PC-3 (cell line): ENCODE measurements at places on chromosomes 12 and 14.

GRCh38 chr12:6215120-6215807 lies 15.1 kb downstream of the CD9 start:
- no peak for DNase-seq

DNA sequence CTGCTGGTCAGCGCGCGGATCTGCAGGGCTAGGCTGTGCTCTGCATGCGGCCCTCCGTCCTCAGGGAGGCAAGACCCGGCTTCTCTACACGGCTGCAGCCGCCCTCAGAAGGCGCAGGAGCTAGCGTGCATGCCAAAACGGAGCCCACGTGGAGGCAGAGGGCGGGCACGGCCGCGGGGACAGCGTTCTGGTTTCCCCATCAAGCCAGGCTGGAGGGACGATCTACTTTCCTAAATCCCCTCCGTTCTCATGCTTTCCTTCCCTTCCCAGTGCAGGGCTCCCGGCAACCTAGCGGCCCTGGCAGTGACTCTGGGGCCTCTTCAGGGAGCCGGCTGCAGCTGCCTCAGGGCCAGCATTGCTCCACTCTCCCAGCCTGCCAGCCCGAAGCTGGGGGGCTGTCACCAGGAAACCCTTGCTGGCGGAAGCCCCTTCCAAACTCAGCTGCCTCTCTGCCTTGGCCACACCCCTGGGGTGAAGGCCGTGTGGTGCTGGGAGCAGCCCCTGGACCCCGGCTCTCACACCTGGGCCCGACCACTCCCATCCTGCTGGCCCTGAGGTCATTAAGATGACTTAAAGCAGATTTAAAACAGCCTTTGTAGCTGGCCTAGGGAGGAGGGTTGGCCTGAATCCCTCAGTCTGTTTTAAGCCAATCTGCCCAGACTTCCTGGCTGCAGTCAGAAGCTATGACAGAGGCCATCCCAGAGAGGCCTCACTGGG lies 9.2 kb upstream of the GOLGA3 start:
- DNase-seq = no peak

DNA sequence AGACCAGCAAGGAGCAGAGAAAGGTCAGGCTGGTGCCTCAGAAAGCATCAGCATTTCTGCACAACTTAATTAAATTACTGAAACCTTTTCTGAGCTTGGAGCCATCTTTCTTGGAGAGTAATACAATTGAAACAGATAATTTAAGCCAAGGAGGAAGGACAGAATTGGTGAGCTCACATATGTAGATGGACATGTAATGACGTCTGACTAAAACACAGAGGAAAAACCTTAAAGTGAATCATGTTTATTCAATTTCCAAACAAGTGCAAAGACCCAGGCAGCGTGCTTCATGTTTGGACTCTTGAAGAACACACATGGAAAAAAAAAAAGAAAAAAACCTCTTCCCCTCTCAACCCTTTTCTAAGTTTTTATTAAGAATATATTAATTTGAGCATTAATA lies 19.0 kb downstream of the SUSD6 start:
- no peak for DNase-seq

DNA sequence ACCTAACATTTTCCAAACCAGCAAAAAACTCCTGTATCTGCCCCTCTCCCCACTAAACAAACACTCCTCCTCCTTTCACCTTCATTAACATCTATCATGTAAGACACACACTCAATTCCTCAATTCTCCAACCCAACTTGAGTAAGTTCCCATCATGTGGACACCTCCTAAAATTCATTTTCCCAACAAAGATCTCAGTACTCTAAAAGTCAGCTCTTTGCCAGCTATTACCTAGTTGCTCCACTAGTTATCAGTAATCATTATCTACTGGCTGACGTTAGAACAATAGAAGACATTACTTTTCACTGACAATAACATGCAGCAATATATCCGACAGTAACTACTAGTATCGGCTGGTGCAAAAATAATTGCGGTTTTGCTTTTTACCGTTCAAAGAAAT lies 42.1 kb downstream of the HNRNPC start:
- DNase-seq = no peak

- peak; percentile 33 for DNase-seq
These were observed 59.1 kb upstream of the SLC6A13 start for GRCh38 chr12:321606-322326.

DNA sequence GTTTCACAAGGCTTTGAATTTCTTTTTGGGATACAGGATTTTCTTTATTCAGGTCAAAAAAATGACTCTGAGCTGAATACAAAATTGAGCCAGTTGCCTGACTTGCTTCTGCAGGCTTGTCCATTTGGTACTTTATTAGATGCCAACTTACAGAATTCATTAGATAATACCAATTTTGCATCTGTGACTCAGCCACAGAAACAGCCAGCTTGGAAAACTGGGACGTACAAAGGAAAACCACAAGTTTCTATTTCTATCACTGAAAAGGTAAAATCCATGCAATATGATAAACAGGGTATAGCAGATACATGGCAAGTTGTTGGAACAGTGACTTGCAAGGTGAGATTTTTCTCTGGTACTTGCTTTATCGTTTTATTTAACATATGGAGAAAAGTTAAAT lies 5.8 kb downstream of the AP5M1 start:
- DNase-seq = no peak

GRCh38 chr12:52069327-52070184 lies at the start of gene ATG101:
TSS of gene ATG101 (plus strand) at chr12:52069978. CDS start at chr12:52073651, 3,673 bp downstream.
- DNase-seq = peak; percentile 95

DNA sequence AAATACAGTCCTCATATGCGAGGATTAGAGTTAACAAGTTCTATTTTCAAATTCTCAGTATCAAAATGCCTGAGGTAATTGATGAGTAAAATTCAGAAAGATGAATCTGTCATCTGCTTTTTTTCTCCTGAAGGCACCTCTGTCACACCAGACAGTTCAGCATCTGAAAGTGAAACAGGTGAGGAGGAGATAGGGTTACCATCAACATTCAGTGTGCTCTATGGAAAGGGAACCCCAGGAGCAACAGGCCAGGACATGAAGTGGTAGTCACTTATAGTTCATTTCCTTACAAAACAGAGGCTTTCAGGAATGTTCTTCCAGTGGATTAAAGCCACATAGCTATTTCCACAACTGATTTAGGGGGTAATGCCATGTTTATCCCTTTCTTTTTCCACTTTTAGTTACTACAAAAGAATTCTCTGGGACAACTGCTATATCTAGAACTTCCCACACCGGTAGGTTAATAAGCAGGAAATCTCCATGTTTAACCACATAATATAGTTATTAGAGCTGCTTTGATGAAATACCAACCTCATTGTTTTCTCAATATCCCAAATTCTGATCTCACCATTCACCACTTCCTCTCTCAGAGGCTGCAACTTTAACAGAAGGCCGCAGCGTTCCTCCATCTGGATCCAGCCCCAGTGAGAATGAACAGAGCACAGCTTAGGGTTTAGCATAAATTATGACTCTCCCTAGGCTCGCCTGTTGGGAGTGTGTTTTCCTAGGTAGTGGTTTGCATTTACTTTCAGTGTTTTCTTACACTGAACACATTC lies 177.0 kb upstream of the CNTN1 start:
- no peak for DNase-seq

GRCh38 chr14:99029916-99030305 lies 242.1 kb downstream of the BCL11B start:
- no peak for DNase-seq

- peak; percentile 56 for DNase-seq
These were observed 16.6 kb upstream of the RND1 start for GRCh38 chr12:48882315-48882687.

- no peak for DNase-seq
These were observed 19.8 kb downstream of the SLC16A7 start for GRCh38 chr12:59615392-59616165.

GRCh38 chr14:60204104-60204842 lies 39.1 kb upstream of the DHRS7 start:
- no peak for DNase-seq

- DNase-seq = no peak
These were observed 157.1 kb downstream of the TTC7B start for GRCh38 chr14:90659156-90659555.

- DNase-seq = no peak
These were observed 73.1 kb upstream of the ACTN1 start for GRCh38 chr14:69052181-69052601.

DNA sequence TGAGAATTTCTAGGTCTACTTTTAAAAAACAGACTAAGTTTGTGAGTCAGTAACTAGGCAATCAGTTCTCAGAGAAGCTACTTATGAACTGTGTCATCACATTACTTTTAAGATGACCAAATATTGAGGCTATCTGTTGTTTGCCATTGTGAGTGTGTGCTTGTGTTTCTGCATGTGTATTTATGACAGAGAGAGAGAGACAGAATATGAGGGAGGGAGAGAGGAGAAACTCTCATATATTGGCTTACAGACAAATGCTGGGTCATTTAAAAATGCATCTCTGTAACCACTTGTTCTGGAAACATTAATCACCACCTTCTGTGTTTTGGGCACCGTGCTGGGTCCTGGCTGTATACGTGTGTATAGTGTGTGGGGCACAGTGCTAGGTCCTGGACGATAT lies 161.5 kb upstream of the FRMD6 start:
- peak; percentile 66 for DNase-seq

- peak; percentile 99 for DNase-seq
These were observed 73.4 kb downstream of the SPTB start for GRCh38 chr14:64806202-64806861.

GRCh38 chr12:132366341-132366861 lies 37.0 kb upstream of the GALNT9 start:
- DNase-seq = no peak

GRCh38 chr12:93972411-93973208 lies 175.8 kb upstream of the PLXNC1 start:
- DNase-seq = no peak

- no peak for DNase-seq
These were observed 711 bp downstream of the MARS1 start for GRCh38 chr12:57488402-57489156.

DNA sequence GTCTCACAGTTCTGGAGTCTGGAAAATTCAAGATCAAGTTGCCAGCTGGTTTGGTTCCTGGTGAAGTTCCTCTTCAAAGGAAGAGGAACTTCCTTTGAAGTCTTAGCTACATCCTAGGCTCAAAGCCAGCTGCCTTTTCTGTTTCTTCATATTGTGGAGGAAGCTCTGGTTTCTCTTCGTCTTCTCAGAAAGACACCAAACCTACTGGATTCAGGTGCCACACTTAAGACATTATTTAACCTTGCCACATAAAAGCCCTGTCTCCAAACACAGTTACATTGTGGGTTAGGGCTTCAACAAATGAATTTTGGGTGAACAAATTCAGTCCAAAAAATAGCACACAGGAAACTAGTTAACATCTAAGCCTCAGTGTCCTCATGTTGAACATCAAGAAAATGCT lies 1019.8 kb downstream of the GALC start:
- DNase-seq = no peak

GRCh38 chr12:24741216-24741615 lies 207.7 kb downstream of the BCAT1 start:
- no peak for DNase-seq

DNA sequence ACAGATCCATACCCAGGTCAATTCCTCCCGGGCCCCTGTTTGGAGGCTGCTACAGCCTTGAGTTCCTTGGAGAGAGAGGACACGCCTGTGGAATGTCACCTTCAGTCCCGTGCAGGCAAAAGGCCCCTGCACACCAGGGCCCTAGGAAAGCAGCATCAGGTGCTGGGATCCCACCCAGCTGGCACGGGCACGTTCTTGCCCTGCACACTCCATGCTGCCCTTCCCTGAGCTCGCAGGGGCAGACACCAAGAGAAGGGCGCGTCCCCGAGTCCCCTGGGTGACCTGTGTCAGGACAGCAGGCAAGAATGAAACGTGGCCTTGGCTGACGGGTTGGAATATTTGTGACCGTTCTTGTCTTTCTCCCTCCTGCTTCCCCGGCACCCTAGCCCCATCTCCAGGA lies 67.7 kb downstream of the TSPAN11 start:
- no peak for DNase-seq

DNA sequence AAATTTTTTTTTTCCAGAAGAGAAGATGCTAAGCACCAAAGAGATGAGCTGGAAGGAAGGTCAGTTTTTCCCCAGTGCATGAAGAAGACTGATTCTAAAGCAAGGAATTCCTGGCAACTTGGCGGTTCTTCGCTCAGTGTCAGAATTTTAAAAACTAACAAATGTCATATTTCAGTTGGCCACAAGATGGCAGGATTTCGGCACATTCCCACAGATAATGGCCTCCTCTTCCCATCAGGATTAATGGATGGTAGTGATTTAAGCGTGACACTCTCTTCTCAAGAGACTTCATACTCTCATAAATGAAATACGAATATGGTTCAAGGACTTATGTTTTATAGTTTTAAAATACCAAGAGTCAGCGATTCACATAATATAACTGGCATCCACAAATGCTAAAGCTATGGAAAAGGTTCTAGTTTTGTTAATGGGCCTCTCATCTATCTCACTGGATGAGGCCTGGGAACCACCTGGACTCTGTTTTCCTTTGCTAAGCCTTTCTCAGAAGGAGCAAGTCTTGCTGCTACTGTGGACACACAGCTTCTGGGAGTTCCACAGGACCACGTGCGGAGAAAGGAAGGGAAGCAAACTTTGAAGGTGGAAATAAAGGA lies 46.1 kb upstream of the PTPRO start:
- DNase-seq = peak; percentile 70

DNA sequence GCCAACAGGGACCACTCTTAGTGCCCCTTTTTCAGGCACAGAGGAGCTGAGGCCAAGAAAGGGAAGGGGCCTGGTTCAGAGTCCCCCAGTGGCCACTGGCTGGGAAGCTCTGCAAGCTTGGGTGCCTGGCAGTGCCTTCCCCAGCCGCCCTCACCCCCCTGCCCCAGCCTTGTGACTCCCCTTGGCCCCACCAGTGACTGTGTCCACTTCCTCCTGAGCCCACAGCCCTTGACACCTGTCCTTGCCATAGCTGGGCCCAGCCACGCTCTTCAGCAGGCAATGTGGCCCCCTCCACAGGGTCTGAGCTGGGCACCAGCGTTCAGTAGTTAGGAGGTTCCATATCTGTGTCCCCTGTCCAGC lies 19.0 kb upstream of the C14orf180 start:
- DNase-seq = no peak
